ENCODE measurements at places on chromosomes 2 and 18. TPM values are rescaled to one million over a fixed set of nuclear protein-coding genes. Genes with fewer than 3 reads are reported as not detected.
A peak's percentile ranks its signal among the peaks of the same experiment; 100 is the strongest.

DNA sequence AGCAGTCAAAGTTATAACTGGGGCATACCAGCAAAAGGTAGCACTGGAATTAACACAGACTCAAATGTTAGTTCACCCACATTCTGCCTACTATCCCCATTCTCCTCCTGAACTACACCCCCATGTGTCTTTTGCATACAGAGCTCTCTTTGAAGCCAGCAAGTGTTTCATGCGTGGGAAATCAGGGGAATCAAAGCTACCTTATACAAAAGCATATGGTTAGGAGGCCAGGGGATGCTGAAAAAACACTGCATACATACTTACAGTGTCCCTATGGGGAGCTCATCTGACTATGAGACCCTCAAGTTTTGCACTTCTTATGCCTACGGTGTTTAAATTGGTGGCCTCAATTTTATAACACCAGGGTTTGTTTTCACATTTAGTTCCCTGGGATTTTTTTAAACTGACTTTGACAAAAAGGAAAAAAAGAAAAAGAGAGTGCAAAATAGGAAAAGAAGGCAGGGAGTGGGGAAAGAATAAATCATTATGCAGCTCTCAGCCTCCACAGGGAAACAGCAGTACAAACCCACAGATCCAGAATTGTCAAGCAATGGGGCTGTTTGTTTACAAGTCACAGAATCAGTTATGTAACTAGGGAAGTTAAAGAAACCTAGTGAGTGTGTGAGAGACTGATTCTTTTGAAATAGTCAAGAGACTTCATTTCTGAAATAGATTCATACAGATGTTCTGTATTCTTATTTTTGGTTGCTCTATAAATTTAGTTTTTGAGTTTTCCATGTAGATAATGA, 20.1 kb upstream of the PPP3R1 start:
- H3K4me3 ChIP-seq, result no peak overlapping the region
- no peaks in the 10 kb centered on the region for H3K27me3 ChIP-seq
- H3K36me3 ChIP-seq, result no peaks in the 10 kb centered on the region
- no peak for DNase-seq
- no peak overlapping the region for H3K27ac ChIP-seq

DNA sequence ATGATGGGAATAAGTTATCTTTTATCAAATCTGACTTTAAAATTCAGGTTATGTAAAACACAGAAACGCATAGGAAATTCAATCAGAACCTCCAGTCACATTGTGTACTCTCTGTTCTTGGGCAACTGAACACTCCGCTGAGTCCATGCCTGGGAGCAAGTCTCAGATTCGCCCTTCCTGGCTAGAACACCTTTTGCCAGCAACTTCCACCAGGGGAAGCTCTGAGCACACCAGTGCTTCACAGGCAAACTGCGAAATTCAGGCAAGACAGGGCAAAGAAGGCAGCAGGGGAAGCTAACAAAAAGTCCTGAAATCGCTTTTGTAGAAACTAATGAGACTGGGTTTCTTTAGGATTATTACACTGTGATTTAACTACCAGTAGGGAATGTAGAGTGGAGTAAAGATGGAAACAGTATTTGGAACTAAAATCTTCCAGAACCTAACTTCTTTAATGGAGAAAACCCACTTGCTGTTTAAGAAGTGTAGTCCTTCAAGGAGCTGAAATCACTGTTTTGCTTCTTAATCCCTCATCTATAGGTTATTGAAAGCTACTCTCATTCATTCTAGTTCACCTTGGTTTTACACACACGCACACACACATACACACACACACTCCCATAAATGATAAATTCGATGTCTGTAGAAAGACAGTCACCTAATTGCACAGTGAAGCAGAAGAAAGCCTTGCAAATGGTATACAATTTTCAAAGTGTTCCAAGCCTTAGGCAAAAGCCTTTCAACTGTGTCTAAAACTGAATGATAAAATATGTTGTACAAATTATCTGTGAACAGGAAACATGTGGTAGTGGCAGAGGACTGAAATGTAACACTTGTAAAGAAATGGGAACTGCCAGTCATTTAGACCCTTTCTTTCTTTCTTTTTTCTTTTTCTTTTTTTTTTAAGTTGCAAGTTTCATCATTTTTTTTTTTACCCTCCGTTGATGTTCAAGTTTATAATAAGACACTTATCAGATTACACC, 214.5 kb downstream of the TMEM182 start:
- no peak overlapping the region for H3K4me3 ChIP-seq
- no peaks in the 10 kb centered on the region for H3K36me3 ChIP-seq
- no peak for DNase-seq
- H3K27me3 ChIP-seq, result no peaks in the 10 kb centered on the region
- no peaks in the 10 kb centered on the region for H3K4me1 ChIP-seq

- H3K36me3 ChIP-seq, result no peaks in the 10 kb centered on the region
- H3K27ac ChIP-seq, result no peak overlapping the region
- H3K4me3 ChIP-seq, result no peak overlapping the region
These were observed 350.6 kb upstream of the VRK2 start for GRCh38 chr2:57696016-57696415.

PRPF40A gene
- polyA plus RNA-seq, result 97.2 TPM

DNA sequence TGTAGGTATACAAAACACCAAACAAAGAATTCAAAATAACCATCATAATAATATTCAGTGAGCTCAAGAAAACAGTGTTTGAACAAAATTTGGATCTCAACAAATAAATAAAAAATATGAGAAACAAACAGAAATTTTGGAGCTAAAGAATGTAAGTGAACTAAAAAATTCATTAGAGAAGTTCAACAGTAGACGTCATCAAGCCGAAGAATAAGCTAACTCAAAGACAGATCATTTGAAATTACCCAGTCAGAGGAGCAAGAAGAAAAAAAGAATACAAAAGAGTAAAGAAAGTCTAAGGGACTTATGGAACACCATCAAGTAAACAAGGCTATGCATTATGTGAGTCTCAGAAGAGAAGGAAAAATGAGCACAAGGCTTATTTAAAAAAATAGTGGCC, 16.6 kb upstream of the SPP2 start:
- peaks cover 15% of the 10 kb centered on the region for H3K36me3 ChIP-seq
- no peak for DNase-seq
- no peak overlapping the region for H3K4me3 ChIP-seq
- peaks cover 55% of the 10 kb centered on the region for H3K27me3 ChIP-seq
- no peaks in the 10 kb centered on the region for H3K4me1 ChIP-seq

DNA sequence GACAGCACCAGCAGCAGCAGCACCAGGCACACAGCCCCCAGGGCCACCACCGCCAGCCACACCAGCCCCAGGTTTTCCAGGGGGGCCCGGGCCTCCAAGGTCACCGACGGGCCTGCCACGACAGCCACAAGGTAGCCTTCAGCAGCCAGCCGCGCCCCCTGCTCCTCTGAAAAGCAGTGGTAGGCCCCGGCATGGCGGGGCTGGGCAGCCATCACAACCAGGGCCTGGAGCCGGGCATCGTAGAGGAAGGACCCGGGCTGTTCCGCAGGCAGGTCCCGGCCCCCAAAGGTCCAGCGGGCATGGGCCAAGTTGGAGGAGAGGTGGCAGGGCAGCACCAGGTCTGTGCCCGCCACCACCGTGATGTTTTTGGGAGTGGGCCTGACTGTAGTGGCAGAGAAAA, 3.3 kb upstream of the ANKRD39 start:
- H3K27ac ChIP-seq, result no peak overlapping the region
- no peak for DNase-seq
- no peaks in the 10 kb centered on the region for H3K36me3 ChIP-seq
- peaks cover 26% of the 10 kb centered on the region for H3K27me3 ChIP-seq
- H3K4me3 ChIP-seq, result no peak overlapping the region

DNA sequence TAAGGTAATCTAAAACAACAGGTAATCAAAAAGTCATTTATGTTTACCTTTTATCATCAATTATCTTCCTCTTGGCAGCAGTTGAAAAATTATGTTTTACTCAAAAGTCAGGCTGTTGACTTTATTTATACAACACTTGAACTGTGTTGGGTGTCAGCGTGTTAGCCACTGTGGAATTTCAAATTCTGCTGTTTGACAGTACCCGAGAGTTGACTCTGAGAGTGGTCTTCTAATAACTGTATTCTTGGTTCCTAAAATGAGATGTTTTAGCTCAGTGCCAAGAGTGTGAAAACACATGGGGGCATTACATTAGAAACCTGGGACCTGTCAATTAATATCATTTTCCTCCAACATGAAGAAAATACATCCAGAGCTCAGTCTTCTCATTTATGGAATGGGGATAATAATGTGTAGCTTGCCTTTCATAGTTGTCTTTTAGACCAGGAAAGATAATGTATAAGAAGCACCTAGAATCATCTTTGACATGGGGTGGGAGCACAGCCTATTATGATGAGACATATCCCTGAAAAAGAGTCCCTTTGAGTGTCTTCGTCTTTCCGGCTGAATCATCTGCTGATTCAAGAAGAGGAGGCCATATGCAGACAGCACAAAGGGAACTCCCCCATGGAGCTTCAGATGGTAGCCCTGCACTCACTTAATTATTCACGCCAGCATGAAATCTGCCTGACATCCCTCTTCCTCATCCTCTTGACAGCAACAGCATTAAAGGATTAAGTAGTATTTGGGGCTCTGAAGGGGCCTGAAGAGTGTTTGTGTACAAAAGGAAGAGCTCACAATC, 89.1 kb downstream of the AFF3 start:
- H3K4me1 ChIP-seq, result peaks cover 33% of the 10 kb centered on the region
- no peaks in the 10 kb centered on the region for H3K27me3 ChIP-seq
- peak overlapping the region; percentile 61 for H3K4me3 ChIP-seq

DNA sequence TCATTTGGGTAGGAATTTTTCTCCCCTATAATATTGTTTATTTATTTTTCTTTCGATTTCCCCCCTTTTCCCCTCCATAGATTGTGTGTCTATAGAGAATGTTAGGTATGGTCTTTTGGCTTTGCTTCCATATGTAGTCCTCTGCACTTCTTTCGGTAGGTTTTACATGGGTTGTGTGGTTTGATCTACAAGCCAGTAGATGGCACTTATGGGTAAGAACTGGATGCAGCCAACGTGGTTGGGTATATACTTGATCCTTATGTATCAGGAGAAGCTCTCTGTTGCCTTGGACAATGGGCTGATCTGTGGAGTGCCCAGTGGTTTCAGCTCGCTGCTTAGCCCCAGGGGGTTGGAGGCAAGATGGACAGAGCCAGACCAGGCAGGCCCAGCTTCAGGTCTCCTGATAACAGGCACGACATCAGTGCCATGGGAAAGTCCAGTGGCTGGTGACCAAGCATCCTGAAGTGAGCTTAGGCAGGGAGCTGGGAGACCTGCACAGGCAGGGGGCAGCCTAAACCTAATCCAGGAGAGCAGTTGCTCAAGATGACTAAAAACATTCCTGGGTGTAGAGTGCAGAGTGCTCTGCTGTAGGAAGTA, 488.3 kb downstream of the CCDC85A start:
- peaks cover 8% of the 10 kb centered on the region for H3K36me3 ChIP-seq
- H3K4me1 ChIP-seq, result no peaks in the 10 kb centered on the region
- DNase-seq, result no peak
- no peak overlapping the region for H3K27ac ChIP-seq
- H3K4me3 ChIP-seq, result no peak overlapping the region

- no peak overlapping the region for H3K4me3 ChIP-seq
- H3K4me1 ChIP-seq, result no peaks in the 10 kb centered on the region
- H3K27me3 ChIP-seq, result peaks cover 45% of the 10 kb centered on the region
- no peak for DNase-seq
- H3K36me3 ChIP-seq, result no peaks in the 10 kb centered on the region
- no peak overlapping the region for H3K27ac ChIP-seq
These were observed 126.9 kb upstream of the CYP1B1 start for GRCh38 chr2:38202713-38203445.

GRCh38 chr2:70603066-70603465, 49.4 kb upstream of the TGFA start:
- no peak overlapping the region for H3K27ac ChIP-seq
- H3K27me3 ChIP-seq, result peaks cover 33% of the 10 kb centered on the region
- peaks cover 6% of the 10 kb centered on the region for H3K36me3 ChIP-seq
- DNase-seq, result no peak
- H3K4me3 ChIP-seq, result no peak overlapping the region

CDCA7 gene
- polyA plus RNA-seq, result 1.9 TPM

GRCh38 chr2:85355073-85355410, 473 bp downstream of the ELMOD3 start:
- peak overlapping the region; percentile 96 for H3K4me3 ChIP-seq
- H3K27me3 ChIP-seq, result no peaks in the 10 kb centered on the region
- peaks cover 57% of the 10 kb centered on the region for H3K4me1 ChIP-seq
- peak overlapping the region; percentile 98 for H3K27ac ChIP-seq
- peaks cover 14% of the 10 kb centered on the region for H3K36me3 ChIP-seq
- no peak for DNase-seq

GYPC gene
- polyA plus RNA-seq, result 119 TPM

- no peak for DNase-seq
- H3K27ac ChIP-seq, result no peak overlapping the region
- H3K4me3 ChIP-seq, result no peak overlapping the region
These were observed 13.8 kb upstream of the KCNS3 start for GRCh38 chr2:17864676-17865075.

ANKRD62 gene
- not detected for polyA plus RNA-seq

DNA sequence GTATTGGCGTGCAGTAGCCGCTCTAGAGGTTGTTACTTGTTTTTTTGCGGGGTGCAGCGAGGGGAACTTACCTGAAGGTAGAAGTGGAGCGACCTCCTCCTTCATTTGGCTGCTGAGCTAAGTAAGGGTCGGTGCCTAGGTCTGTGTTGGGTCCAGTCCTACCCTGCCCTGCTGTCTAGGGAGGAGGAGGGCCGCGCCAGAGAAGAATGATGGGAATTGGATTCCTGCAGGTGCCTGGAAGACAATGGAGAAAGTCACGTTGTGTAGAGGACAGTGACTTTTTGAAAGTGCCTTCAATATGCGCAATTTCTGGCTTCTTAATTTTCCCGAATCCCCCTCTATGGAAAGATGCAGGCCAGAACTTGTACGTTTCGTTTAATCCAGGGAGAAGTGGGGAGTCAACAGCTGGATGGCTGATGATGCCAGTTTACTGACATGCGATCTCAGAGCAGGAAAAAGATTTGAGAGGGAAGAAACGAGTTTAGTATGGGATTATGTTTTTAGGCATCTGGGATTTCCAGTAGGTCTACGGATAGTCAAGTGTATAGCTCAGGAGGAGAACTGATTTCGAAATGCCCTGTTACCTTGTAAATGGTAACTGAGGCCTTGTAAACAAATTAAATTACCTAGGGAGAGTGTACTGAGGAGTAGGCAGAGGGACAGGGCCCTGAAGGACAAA, 653 bp downstream of the MRPS9 start:
- no peak for DNase-seq
- H3K27ac ChIP-seq, result peak overlapping the region; percentile 98
- peaks cover 36% of the 10 kb centered on the region for H3K4me1 ChIP-seq
- peak overlapping the region; percentile 99 for H3K4me3 ChIP-seq

- no peaks in the 10 kb centered on the region for H3K27me3 ChIP-seq
- no peaks in the 10 kb centered on the region for H3K36me3 ChIP-seq
- no peak for DNase-seq
- H3K4me3 ChIP-seq, result no peak overlapping the region
- H3K27ac ChIP-seq, result no peak overlapping the region
- no peaks in the 10 kb centered on the region for H3K4me1 ChIP-seq
These were observed 987.4 kb downstream of the SUCLG1 start for GRCh38 chr2:83471655-83472054.

HOXD8 gene
- not detected for polyA plus RNA-seq

DNA sequence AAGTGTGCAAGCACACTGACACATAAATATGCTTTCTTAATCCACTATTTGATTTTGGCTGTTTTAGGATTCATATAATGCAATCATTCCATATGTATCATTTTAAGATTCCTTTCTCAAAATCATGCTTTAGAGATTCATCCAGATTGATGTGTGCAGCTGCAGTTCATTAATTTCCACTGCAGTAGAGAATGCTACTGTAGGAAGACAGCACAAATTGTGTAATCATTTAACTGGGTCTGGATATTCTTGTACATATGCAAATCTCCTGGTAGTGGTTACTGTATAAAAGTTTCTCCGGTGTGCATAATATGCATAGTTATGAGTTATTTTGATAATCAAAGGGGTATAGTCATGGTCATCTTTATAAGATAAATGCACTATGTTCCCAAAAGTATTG, 502.5 kb upstream of the ACVR2A start:
- no peaks in the 10 kb centered on the region for H3K27me3 ChIP-seq
- H3K4me3 ChIP-seq, result no peak overlapping the region
- no peaks in the 10 kb centered on the region for H3K4me1 ChIP-seq
- DNase-seq, result no peak
